ENCODE measurements at places on chromosomes 5 and 9.

DNA sequence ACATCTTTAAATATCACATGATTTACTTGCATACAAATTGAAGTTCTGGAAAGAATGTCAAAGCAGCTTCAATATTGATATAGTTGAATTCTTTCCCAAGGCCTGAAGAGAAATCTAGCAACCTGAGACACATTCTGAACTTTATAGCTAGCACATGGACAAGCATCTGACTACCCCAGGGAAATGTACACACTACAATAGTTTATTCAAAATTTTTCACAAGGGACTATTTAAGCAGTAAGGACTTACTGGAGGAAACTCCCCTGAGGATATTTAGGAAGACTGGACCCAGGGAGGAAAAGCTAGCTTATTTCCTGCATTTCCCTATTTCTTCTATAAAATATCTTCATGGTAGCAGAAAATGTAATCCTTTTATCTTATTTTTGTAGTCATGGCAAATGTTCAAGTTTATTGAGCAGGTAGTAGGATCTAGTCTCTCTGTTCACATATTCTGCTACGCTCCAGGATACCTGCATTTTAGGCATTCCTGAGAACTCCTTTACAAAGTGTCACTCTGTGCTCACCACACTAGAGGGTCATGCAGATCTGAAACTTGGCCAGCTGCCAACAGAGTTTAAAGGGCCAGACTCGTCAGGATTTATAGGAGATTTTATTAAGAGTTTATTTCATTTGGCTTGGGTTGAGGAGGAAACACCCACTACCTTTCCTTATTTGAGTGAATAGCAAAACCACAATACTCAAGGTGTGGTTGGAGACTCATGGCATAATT lies 348.4 kb upstream of the FTMT start:
- no peak for DNase-seq

DNA sequence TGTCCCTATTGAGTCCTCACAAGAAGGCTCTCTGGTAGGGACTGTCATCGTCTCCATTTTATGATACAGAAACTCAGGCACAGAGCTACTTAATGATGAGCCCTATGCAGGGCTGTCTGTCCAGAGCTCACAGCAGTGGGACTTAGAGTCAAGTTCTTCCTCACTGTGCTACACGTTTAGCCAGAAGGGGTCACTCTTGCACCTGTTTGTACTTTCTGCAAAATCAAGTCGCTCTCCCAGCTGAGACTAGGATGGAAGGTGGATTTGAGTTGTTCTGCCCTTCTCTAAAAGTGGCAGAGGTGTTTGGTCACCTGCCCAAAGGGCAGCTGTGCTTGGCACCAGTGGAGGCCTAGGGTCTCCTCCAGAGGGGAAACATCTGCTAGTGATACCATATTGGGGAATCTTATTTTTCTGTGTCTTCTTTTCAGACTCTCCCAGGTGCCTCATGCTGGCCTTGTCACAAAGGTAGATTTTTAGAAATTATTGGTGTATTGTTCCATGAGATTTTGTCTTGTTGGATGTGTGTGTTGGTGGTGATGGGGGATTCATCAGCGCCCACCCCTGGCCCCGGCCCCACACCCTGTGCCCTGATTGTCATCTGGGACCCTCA lies 104.2 kb downstream of the PPARGC1B start:
- peak; percentile 41 for DNase-seq

DNA sequence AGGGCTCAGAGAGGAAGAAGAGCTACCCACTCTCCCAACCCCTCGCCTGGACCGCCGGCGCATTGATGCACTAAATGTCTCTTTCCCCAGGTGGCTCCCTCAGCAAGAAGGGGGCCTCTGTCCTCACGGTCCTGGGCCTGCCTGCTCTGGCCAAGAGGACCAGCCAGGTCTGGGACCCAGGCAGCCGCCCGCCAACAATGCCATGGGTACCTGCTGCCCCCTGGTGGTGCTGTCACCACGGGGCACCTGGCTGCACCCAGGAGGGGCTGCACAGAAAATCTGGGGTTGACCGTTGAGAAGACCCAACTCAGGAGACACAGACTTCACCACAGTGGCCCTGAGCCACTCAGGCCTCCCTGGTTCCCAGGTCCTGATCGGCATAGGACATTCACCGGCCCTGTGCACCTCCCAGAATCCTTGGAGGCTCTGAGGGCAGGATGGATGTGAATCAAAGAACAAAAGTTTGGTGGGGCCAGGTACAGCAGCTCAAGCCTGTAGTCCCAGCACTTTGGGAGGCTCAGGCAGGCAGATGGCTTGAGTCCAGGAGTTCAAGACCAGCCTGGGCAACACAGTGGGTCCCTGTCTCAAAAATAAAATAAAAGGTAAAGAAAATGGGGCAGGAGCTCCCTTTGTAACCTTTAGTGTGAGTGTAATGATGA lies 2.4 kb upstream of the VAV2 start:
- DNase-seq = no peak

- no peak for DNase-seq
Measured at GRCh38 chr5:103066326-103066725, 53.6 kb downstream of the GIN1 start.

GRCh38 chr5:111756581-111757354 lies at the start of gene NREP:
Gene NREP, minus strand, starts transcription at chr5:111757194. Its CDS starts 1,422 bp downstream, at chr5:111755772.
- DNase-seq = no peak

GRCh38 chr5:180874804-180875582 lies 13.9 kb upstream of the ZFP62 start:
- no peak for DNase-seq

DNA sequence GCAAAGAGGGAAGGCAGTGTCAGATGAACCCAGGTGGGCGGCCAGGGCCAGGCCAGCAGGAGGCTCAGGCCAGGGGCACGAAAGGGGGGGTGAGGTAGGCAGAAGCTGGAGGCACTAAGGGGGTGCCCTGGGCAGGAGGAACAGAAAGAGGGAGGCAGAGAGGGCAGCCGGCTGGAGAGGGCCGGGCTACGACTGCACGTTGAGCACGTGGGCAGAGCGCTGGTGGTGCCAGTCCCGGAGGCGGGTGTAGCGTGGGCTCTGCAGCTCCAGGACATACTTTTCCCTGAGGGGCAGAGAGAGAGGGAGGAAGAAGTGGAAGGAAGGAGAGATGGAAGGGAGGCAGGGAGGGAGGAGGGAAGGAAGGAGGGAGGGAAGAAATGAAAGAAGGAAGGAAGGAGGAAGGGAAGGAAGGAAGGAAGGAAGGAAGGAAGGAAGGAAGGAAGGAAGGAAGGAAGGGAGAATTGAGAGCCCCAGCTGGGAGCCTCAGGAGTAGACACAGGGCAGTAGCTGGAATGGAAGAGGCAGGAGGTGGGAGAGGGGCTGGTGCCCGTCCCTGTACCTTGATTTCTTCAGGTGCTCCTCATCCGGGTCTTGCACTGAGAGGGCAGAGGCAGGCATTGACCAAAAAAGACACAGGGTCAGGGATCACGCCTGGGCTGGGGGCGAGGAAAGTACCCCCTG lies 7.0 kb downstream of the PDLIM7 start:
- no peak for DNase-seq

DNA sequence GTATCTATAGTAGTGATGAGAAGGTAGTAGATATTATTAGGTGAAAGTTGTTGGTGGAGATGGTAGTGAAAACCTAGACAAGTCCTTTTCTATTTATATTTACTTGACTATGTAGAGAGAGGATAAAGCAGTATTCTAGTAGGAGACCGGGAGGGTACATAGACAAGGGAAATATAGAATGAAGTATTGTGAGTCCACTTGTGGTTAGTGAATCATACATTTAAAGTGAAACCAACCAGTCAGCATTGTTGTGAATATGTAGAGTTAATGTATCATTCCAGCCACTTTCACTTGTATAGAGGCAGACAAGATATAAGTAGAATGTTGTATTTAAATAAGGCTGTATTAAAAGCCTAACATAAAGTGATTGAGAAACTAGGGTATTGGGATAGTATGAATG lies 1711.3 kb upstream of the ACO1 start:
- DNase-seq = no peak

DNA sequence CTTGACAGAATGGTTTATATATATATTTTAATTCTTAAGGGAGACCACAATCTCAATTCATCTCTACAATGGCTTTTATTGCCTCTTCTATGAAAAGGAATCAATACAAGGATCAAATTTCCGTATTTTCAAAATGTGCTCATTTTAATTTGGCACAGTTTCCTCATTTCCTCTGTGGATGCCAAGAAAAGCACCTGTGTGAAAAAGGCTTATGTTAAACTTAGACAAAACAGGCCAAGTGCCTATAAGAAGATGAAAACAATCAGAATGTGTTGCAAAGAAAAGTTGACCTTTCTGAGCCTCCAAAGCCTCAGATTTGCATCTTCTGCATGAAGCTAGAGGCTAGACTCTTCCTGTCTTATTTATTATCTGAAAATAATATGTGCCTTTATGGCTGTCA lies 173.7 kb upstream of the SLC12A2 start:
- DNase-seq = no peak
